ENCODE measurements at places on chromosomes 16 and 17.

DNA sequence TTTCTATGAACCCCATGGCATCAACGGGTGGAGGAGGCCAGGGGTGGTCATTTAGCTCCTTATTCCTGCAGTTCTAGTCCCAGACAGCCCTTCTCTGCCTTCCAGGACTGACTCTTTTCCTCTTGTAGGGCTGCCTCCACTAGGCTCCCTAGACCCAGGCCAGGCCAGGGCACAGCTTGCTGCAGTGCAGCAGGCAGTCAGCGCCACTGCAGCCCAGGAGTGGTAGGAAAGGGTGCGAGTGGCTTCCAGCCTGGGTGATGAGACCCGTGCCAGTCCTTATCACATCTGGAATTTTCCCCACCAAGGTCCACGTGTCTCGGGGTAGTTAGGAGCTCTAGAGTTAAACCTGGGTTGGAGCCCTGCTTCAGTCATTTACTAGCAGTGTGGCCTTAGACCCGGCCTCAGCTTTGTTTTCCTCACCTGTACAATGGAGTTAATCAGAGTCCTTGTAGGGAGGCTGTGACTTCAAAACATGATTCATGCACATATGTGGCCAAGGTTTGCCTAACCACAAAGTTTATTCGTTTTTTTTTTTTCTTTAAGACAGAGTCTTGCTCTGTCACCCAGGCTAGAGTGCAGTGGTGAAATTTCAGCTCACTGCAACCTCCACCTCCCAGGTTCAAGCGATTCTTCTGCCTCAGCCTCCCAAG is 4.7 kb downstream of the SLC5A11 start:
- DNase-seq, result no peak

DNA sequence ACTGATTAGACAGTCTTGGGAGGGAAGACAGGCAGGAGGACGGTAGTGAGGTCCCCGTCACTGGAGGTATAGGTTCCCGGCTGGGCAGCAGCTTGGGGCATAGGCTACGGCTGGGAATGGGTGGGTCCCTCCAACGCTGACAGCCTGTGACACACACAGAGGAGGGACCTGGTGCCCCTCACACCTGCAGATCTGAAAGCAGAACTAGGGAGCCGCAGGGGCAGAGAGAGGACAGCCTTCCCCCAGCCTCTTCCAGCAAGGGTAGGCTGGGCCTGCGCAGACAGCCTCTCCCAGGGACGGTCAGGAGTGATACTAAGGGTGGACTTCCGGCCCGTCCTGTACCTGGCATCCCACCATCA is 2.0 kb downstream of the P2RX1 start:
- no peak for DNase-seq

DNA sequence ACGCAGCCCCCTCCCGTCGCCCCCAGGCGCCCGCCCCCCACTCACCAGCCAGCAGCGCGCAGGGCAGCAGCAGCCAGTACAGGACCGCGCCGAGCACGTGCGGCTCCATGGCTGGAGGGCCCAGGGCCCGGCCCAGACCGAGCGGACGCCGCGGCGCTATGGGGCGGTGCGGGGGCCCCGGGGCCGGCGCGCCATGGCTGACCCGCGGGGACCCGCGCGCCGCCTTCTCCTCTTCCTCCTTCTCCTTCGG is 239 bp downstream of the PIEZO1 start:
- no peak for DNase-seq

DNA sequence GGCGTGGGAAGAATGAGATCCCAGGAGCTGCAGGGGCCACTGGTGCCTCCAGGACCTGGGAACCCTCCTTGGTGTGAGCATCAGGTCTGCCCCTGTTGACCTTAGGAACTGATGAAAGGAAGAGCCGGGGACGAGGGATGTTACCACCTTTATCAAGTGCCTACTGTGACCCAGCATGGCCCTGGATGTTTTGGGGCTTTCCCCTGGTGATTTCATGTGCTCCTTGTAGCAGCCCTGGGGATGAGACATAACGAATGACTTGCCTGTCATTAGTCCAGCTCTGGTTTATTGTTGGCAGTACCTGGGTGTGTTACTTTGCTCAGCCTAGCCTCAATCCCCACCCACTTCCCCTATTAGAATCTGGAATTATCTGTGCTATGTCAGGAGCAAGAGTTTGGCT is 39.9 kb downstream of the WSCD1 start:
- DNase-seq, result no peak

DNA sequence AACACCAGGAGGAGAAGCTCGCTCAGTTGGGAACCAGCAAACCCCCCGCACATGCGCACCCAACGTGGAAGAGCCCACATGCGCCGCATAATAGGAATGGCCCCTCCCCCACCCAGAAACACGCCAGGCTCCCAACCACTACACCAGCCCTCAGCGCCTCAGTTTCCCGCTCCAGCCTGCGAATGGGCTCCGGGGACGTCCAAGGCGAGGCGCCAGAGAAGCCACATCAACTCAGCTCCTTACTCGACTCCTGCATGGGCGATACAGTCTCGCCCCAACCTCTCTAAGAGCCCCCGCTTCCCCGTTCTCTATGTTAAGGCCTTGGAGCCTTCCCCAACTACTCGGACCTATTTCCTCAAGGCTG is 504 bp downstream of the SRSF1 start:
- peak; percentile 65 for DNase-seq

GRCh38 chr16:88883117-88883895 is 16.8 kb upstream of the PABPN1L start:
- no peak for DNase-seq

- no peak for DNase-seq
These were observed 11.1 kb upstream of the ALDOA start for GRCh38 chr16:30054451-30054850.

- DNase-seq, result no peak
These were observed 167.1 kb upstream of the ZFHX3 start for GRCh38 chr16:73214825-73215677.

DNA sequence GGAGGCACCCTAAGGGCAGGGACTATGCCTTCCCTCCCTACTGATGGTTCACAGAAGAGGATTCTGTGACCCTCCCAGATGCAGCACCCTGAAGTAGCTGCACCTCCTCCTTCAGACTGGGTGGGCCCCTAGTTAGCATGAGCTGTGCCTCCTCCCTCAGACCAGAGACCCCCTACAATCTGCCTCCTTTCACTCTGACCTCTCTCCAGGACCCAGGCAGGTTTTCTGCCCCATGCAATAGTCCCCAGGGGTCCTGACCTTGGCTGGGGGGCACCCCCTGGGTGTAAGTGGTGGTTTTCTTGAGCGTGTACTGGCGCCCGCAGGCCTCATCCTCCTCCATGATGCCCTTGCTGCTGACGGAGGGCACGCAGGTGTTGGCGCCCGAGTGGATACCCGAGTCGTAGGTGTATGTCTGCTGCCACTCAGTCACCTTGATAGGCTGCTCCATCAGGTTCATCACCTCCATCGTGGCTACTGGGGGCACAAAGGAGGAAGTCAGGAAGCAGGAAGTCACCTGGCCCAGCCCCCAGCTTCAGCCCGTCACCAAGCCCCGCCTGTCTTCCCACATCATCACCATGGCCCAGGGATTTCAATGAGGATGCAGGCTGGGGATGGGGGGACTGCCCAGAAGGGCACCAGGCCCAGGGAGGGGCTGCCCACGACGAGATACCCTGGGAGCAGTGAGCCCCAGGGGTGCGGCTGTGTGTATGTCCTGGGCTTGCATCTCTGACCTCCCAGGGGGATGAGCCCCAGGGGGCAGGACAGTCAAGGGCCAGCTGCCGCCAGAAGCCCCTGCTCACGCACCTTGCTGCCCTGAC is 14.9 kb downstream of the JUP start:
- no peak for DNase-seq

GRCh38 chr17:49515196-49515770 is 20.2 kb downstream of the NGFR start:
- peak; percentile 58 for DNase-seq

DNA sequence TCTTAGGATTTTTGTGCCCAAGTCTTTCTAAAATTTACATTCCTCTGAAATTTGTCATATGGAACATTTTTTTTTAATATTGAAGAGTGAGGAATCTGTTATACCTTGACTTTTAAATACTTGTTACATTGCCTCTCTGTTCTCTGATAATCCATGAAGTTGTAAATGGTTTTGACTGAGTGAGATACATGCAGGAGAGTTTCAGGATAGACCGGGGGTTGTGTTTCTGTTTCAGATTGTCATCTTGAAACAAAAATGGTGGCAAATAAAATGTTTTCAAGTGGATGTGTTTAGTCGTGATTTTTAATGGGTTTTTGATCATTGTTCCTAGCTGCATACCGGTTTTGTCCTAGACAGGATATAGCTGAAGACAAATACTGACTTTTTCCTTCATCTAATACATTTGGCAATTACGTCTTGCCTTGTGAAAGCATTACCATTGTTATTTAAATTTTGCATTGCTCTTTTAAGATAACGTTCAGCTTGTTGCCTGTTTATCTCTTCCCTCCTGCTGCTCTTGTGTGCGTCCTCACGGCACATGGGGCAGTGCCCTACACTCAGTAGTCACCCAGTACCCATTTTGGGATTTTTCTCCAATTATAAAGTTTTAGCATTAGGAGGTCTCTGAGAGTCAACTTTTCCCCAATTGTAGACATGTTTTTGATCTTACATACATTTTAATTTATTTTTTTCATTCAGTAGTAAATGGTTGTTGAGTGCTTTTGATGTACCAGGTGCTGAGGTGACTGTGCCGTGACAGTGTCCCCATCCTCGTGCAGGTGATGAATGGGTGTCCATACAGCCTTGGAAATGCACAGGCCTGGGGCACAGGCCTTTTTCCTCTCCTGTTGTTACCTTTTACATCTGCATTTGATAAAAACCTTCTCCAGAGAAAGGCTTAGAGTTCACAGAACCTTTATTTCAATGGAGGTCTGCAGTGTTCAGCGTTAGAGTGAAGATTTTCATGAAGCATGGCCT is 169.9 kb downstream of the MSI2 start:
- no peak for DNase-seq

- DNase-seq, result no peak
These were observed 16.2 kb downstream of the DYNLRB2 start for GRCh38 chr16:80557037-80557436.

DNA sequence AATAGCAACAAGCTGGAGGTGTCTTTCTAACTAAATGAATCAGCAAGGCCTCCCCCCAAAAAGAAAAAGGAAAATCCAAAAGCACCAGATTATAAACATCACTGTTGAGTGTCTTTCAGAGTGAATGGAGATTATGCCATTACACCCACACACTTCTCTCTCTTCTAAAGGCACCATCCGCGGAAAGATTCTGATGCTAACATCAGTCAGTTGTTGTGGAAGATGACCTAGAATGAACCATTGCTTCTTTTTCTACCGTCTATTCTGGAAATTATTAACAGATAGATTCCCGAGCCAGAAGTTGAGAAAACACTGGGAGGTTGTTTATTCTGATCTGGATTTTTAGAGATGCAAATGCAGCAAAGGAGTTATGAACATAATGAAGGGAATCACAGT is 60.9 kb upstream of the FAM20A start:
- no peak for DNase-seq

- DNase-seq, result no peak
These were observed 252.8 kb upstream of the PMFBP1 start for GRCh38 chr16:72424757-72425156.

GRCh38 chr17:16428098-16428882 is 12.9 kb downstream of the TRPV2 start:
- DNase-seq, result peak; percentile 77

- DNase-seq, result no peak
These were observed 6.2 kb upstream of the CRYBA1 start for GRCh38 chr17:29240477-29240876.

- DNase-seq, result no peak
These were observed 1.6 kb downstream of the SEZ6 start for GRCh38 chr17:29004081-29004692.

DNA sequence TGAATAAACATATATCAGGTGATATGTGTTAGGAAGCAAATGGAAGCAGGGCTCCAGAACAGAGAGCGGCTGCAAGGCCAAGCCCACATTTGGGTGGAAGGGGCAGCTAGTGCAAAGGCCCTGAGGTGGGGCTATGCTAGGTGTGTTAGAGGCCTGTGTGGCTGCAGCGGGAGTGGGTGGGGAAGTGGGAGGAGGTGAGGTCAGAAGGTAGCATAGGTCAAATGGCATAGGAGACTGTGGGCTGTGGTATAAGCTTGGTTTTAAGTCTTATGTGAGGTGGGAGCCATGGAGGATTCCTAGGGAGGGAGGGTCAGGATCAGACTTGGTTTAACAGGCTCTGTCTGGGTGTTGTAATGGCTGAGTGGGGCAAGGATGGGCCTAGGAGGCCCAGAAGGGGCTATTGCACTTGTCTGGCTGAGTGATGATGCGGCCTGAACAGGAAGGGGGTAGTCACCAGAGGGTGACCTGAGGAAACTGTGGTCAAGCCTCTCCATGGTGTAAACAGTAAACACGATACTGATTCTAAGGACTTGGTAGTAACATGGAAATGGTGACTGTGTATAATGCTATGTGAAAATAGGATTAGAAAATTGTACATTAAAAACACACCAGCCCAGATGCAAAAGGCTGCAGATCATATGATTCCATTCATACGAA is 31.1 kb downstream of the RAI1 start:
- no peak for DNase-seq

DNA sequence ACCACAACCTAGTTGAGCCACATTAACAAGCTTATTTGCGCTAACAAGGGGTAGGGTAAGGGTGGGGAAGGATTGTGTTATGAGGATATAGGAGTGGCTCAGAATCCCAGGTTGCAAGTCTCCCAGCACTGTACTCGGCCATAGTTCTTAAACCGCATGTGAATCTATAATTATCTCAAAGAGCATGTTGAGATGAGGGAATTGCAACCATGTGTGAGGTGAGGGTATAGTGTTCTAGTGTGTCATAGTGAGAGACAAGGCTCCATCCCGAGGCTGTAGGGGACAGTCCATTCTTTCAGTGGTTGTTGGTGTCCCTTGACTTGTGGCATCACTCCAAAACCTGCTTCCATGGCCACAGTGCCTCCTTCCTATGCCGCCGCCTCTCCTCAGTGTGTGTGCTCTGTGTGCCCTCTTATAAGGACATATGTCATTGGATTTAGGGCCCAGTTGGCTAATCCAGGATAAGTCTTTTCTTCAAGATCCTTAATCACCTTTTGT is 22.7 kb upstream of the ATP5MC1 start:
- no peak for DNase-seq

DNA sequence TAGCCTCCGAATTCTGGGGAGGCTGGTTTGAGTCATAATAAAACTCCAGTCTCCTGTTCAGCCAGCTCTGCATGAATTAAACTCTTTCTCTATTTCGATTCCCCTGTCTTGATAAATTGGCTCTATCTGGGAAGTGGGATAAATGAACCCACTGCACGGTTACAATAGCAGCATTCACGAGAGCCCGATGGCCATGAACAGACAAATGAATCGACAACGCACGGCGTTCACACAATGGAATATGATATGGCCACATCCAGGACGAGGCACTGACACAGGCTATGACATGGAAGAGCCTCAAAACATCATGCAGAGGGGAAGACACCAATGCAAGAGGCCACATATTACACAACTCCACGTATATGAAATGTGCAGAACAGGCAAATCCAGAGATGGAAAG is 5.6 kb upstream of the CARD14 start:
- no peak for DNase-seq

All from HEK293T (cell line).